ENCODE measurements at places on chromosomes 6 and 20.

- DNase-seq, result no peak
These were observed 195.1 kb downstream of the PKHD1 start for GRCh38 chr6:51892339-51892738.

GRCh38 chr6:105113422-105113821 lies 66.4 kb downstream of the POPDC3 start:
- no peak for DNase-seq

- no peak for DNase-seq
These were observed 87.2 kb upstream of the STXBP5 start for GRCh38 chr6:147117011-147117410.

DNA sequence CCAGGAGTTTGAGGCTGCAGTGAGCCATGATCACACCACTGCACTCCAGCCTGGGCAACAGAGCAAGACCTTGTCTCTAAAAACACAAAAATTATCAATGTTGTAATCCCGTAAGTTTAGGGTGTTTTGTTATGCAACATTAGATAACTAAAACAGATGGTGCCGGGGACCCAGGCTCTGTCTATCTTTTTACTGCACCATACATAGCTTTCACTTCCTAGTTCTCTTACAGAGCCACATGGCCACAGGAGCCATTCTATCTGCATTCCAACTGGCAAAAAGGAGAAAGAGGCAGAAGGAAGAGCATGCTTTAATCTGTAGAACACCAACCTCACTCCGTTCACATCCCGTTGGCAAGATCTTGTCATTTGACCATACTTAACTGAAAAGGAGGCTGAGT lies 5.4 kb upstream of the TCF15 start:
- DNase-seq, result no peak

GRCh38 chr6:156461647-156462046 lies 315.5 kb upstream of the ARID1B start:
- DNase-seq, result no peak

- DNase-seq, result no peak
These were observed 268.2 kb downstream of the SAMD5 start for GRCh38 chr6:147776631-147777213.

DNA sequence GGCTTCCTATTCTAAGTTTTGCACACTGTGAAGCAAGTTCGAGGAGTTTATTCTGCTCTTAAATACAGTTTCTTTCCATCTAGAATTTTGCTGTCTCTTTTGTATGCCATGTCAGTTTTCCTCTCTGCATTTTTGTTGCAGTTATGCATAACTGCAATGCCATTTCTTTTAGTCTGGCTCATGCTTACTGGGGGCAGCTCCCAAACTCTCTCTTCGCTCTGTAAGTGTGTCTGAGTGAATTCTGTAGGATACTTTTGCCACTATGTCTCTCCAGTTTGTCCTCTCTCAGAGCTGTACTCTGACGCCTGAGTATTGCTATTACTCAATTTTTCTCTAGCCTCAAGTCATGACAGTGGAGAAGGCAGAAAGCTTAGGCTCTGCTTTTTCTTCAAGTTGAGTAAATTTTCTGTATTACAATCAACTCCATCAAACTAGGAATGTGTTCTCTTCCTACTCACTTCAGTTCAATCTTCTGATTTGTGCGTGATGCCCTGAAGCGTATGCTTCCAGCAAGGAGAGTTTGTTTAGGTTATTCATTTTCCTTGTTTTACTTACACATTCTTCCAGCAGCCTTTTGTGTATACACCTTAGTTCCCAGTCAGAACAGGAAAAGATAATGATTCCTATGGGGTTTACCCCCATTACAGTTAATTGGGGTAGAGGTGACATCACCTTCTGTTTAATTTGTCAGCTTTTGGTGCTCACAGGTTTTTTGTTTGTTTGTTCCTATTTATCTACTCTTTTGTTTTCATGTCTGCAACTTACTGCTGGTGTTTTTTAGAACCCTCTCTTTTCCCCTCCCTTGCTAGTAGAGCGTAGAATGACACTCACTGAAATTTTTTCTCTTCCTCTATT lies 430.9 kb downstream of the BCKDHB start:
- no peak for DNase-seq

- DNase-seq, result no peak
These were observed 33.0 kb downstream of the RNF146 start for GRCh38 chr6:127299522-127300240.

DNA sequence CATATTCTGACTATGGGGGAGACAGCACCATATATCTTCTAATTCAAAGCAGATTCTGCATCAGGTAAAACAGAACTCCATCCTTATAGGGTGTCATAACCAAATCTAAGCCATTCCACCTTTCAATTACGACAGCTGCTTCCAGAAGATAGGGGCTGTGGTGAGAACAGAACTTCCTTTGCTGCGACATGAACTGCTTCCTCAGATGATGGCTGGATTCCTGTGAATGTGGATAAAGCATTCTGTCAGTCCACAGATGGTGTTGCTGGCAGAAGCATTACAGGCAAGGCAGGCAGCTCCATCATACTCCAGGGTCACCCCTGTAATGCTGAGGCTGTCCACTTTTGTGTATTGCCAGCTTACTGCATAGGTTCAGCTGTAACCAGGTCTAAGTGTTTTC lies 172.1 kb upstream of the PROKR2 start:
- DNase-seq, result no peak

DNA sequence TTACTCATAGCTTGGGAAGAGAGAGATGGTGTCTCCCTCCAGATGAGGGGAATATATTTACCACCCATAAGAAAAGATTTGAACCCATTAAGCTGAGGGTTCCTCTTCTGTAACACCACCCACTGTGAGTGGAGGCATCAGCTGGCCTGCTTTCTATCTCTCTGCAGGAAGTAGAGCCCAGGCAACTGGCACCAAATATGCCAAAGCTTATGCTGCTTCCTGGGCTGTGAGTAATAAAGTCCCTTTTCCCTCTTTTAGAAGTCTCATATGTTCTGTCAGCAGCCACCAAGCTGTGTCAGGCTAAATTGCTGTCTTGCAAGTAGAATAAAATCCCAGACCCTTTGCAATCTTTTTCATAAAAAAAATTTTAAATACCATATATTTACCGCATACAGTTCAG lies 241.4 kb downstream of the LAMA2 start:
- DNase-seq, result no peak

DNA sequence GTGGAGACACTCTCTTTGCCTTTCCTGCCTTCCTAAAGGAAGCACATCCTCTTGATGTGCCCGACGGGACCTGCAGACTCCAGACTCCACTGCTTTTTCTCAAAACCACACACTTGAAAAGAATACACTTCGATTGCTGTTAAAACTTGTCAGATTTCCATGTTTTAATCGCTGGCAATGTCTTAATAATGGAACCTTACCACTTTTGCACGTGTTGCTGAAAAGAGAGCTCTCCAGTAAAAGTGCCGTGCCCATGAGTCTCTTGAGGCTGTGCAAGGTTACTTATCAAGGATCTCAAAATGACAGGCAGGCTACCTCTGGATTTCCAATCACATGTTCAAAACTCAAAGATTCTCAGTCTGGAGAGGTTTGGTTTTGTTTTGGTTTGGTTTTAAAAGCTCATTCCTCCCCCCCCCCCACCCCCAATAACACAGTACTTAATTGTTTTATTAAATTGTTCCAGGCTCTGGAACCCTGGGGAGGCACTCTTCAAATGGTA lies 12.0 kb upstream of the TFAP2A start:
- no peak for DNase-seq

- no peak for DNase-seq
These were observed 39.5 kb downstream of the ELOVL5 start for GRCh38 chr6:53309059-53309900.

DNA sequence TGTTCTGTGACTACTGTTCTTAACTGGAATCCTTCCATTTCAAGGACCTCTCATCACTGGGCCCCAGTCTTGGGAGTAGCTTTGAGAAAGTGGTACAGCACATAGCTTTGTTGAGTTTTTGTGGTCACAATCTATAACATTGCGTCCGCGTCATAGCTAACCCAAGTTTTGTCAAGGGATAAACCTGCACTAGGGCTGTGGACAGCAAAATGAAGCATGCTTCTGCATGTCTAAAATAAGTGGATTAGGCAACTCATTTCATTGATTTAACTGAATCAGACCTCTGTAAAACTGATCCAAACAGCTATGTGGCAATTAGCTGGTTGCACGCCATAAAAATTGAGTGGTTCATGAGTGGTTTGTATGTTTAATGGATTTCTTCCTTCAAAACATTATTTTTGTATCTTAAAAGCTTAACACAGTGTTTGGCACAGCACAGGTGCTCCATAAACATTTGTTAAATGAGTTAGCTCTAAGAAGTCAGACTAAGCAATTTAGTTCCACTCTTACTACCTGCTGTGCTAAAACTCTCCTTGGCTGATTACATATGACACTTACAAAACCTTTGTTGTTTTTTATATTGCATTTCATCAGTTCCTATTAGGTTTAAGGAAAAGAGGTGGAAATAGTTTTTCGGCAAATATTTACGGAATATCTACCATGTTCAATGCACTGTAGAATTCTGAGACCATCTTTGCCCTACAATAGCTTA lies 160.3 kb upstream of the ATXN1 start:
- DNase-seq, result no peak

DNA sequence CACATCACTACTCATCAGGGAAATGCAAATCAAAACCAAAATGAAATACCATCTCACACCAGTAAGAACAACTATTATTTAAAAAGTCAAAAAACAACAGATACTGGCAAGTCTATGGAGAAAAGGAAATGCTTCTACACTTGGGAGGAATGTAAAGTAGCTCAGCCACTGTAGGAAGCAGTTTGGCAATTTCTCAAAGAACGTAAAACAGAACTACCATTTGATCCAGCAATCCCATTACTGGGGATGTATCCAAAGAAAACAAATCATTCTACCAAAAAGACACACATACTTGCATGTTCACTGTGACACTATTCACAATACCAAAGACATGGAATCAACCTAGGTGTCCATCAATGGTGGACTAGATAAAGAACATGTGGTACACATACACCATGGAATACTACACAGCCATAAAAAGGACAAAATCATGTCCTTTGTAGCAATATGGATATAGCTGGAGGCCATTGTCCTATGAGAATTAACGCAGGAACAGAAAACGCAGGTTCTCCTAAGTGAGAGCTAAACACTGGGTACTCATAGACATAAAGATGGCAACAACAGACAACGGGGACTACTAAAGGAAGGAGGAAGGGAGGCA lies 260.4 kb downstream of the RNGTT start:
- DNase-seq, result no peak

DNA sequence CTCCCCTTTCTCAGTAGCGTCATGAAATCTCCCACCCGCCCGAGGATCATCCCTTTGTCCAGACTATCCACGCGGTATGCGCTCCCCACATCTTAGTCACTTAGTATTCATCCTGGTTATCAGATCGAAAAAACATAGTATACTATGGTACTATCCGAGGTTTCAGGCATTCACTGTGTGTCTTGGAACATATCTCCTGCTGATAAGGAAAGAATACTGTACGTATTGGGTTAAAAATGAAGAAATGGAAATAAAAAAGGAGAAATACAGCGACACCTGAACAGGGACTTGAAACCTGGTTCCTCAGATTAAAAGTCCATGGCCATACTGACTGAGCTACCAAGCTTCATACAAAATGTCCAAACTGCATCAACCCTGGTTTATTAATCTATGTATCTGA lies 14.0 kb downstream of the HMGN4 start:
- DNase-seq, result no peak

DNA sequence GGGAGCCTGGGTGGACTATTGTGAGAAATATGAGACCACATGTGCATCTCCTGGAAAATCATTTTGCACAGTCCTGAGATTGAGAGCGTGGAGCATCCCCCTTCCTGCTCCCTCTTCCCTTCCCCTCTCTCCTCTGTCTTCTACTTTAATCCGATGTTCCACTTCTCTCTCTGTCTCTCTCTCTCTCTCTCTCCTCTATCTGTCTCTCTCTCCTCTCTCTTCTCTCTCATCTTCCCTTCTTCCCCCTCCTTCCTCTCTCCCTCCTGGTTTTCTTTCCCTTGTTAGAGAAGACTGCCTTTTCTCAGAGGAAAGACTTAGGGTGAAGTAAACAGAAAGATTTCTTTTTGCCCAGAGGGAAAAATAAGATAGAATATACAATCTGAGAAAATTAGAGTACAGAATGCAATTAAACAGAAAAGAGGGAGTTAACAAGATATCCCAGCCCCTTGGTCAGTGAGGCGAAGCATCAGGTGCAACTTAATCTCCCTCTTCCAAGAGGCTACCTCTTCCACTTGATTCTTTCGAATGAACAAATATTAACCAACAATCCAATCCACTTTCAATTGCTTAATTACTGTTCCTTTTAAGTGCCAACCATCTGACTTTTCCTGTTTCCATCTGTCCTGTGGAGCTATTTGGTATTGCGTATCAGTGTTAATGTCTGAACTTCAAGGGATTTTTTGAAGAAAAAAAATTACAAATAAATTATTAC lies 14.6 kb downstream of the KHDC1 start:
- DNase-seq, result no peak

DNA sequence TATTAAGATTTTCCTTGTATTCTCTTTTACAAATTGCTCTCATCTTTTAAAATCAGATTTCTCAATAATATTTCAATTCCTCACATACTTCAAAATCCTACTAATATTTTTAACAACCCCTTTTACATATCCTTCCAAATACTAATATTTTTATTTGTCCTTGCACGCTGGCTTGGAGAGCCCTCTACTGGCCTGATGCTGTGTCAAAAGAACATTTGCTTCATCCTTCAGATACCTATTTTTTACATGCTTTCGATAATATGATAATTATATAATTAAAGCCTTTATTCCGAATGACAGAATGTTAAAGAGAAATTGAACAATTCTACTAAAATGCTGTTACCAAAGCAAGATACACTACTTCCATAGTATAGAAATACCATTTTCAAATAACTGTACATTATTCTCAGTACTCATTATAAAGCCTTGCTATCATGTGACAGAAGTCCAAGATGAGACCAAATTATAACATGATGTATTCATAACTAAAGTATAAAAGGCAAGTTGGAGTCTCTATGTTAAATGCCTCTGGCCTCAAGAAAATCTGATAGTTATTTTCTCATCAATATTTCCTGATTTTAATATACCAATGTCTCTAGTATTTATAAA lies 39.0 kb upstream of the PLN start:
- no peak for DNase-seq

- DNase-seq, result peak; percentile 74
These were observed at the start of gene LAMA2 for GRCh38 chr6:128882991-128883611. TSS of gene LAMA2 (plus strand) at chr6:128883138. CDS start at chr6:128883246, 108 bp downstream.

GRCh38 chr6:127051571-127052260 lies 66.8 kb upstream of the RSPO3 start:
- DNase-seq, result no peak

DNA sequence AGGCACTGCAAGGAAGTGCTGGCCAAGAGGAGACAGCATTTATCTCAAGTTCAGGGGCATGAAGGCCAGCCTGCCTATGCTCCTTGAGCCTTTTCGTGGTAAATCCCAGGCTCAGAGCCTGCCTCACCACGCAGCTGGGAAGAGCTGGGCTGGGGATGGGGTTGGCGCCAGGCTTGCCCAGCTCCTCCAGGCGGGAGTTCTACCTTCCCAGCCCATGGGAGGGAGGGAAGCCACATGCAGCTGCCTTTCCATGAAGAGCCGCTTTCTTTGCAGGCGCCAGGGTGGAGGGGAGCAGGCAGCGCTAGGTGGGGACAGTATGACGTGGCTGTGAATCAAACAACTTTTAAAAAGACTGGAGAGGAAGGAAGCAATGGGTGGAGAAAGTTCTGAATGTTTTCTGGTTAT lies 19.5 kb upstream of the SIRT5 start:
- no peak for DNase-seq
